ENCODE measurements at places on chromosomes 5 and 9.

DNA sequence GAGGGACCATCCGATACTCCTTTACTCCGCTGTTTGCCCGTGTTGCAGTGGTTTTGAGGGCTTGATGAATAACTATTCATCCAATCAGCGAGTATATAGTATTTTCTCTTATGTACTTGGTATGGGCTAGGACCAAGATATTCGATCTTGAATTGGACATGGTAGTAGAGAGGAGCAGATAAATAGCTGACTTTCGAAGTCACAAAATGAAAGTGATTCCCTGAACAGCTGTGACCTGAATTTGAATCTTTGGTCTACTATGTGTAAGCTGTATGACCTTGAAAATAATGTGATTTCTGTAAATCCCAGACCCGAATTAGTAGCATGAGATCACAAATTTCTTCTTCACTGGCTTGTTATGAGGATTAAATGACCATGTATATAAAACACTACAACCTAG, 134.4 kb downstream of the TUSC1 start:
- no peak for DNase-seq

- DNase-seq: no peak
Measured at GRCh38 chr5:67543720-67544270, 347.2 kb upstream of the CD180 start.

- DNase-seq: no peak
Measured at GRCh38 chr5:99543841-99544240, 615.0 kb upstream of the CHD1 start.

- no peak for DNase-seq
Measured at GRCh38 chr5:14261856-14262611, 118.9 kb downstream of the TRIO start.

DNA sequence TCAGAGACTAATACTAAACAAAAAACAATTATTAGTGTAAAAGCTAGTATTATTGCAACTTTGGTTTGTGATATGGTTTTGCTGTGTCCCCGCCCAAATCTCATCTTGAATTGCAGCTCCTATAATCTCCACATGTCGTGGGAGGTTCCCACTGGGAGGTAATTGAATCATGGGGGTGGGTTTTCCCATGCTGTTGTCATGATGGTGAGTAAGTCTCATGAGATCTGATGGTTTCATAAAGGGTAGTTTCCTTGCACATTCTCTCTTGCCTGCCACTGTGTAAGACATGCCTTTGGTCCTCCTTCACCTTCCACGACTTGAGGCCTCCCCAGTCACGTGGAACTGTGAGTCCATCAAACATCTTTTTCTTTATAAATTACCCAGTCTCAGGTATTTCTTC, 325.9 kb upstream of the DAB2 start:
- no peak for DNase-seq

DNA sequence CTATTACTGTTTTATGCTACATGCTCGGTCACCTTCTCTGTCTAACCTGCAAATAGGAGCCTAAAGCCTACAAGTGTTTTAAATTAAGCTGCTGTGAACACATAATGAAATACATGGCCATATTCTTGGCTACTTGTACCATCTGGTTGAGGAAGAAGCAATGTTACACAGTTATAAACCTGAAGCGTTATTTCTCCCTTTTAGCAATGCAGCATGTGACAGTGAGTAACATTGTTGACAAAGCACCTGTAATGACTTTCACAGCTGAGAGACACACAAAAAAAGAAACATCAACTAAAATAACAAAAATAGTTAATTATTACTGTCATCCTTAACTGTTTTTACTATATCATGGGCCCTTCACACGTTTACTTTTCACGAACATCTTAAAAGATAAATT, 146.9 kb downstream of the RORB start:
- DNase-seq: no peak

DNA sequence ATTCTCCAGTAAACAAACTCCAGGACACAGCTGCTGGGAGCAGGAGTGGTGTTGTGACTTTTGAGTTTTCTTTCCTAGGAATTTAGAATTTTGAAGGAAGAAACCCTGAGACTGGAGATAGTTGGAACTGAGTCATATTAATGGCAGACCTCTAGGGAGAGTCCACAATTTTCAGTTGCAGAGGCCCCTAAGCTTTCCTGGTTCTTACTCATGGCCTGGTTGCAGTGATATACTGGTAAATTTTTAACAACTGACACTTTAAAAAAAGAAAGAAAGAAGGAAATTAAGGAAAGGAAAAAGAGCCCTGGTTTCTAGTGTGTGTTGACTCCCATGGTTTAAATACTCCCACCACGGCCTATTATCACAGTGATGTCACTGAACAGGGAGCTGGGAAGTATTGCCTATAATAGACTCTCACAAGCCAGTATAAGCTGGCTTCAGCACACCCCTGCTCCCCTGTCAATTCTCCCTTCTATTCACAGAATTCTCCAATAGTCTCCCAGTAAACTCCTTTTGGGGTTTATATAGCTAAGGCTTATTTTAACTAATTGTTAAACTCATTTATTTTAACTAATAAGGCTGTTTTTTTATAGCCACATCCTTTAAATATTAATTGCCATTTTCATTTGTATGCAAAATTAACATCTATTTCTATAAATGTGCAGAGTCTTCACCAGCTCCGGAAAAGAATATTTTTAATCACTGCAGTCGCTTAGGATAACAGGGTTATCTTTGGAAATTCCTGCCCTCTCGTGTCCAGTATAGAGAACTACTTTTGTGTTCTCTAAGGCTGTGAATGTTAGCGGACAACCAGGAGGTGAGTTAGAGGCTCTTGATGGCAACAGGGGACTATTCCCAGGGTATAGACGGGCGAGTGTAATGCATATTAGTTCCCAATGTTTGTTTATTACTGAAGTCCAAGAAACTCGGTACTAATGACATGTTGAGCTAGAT, 59.7 kb downstream of the GGTA1 start:
- no peak for DNase-seq

DNA sequence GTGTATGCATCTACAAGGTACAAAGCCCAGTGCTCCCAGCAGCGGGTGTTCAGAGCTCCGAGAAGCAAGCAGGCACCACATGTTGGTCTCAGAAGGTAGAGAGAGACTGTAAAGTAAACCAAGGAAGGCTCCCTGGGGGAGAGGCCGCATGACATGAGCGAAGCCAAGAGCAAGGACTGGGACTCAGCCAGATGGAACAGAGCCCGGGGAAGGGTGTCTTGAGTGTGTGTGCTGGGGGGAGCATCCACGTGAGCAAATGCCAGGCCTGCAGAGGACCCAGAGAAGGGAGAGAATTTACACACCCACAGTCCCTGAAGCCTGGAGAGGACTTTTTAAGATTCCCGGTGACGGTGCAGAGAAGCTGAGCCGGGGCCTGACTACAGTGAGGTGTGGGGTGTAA, 15.2 kb upstream of the KCNIP1 start:
- DNase-seq: no peak

DNA sequence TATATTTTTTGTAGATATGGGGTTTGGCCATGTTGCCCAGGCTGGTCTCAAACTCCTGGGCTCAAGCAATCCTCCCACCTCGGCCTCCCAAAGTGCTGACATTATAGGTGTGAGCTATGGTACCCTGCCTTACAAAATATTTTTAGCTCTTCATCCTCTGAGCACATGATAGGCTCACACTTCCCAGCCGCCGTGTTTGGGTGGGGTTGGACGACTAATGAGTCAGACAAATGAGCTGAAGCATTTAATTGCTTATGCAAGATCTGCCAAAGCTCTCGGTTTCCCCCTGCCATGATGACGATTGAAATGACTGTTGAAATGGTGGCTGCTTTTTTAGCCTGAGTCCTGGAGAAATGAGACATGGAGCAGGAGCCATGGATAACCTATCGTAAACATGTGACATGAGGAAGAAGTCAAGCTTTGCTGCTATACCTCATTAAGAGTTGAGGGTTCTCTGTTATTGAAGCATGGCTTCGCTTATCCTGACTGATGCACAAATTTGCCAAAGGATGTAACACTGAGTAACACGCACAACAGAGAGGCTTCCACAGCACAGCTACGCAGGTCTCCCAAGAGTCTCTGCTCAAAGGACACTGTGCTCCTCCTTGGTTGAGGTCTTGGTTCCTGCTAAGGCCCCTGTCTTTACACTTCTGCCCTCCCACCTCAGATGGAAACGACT, 48.2 kb upstream of the GFPT2 start:
- no peak for DNase-seq

- DNase-seq: no peak
Measured at GRCh38 chr5:80117446-80117845, 82.3 kb downstream of the THBS4 start.

DNA sequence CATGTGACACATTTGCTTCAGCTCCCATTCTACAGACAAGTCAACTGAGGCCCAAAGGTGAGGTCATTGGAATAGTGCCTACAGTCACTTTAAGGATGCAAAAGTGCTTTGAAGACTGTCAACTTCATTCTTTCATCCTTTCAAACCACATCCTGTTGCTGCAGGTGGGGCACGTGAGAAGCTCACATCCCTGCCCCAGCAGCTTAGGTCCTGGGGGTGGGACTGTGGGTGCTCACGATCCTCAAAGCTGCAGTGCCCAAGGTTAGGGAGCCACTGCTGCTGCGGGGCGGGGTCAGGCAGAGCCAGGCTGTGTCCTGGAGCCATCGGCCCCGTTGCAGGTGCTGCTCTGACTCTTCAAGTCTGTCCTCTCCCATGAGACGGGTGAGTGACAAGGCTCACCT, 57.9 kb upstream of the IER5L start:
- DNase-seq: peak; percentile 24

GRCh38 chr5:108798513-108799265, 51.0 kb downstream of the FER start:
- no peak for DNase-seq

GRCh38 chr5:34663771-34664496, 7.8 kb downstream of the RAI14 start:
- DNase-seq: no peak

GRCh38 chr9:68964102-68964541, 49.8 kb downstream of the PRKACG start:
- DNase-seq: no peak

- peak; percentile 52 for DNase-seq
Measured at GRCh38 chr9:126558051-126558665, 55.6 kb upstream of the LMX1B start.

DNA sequence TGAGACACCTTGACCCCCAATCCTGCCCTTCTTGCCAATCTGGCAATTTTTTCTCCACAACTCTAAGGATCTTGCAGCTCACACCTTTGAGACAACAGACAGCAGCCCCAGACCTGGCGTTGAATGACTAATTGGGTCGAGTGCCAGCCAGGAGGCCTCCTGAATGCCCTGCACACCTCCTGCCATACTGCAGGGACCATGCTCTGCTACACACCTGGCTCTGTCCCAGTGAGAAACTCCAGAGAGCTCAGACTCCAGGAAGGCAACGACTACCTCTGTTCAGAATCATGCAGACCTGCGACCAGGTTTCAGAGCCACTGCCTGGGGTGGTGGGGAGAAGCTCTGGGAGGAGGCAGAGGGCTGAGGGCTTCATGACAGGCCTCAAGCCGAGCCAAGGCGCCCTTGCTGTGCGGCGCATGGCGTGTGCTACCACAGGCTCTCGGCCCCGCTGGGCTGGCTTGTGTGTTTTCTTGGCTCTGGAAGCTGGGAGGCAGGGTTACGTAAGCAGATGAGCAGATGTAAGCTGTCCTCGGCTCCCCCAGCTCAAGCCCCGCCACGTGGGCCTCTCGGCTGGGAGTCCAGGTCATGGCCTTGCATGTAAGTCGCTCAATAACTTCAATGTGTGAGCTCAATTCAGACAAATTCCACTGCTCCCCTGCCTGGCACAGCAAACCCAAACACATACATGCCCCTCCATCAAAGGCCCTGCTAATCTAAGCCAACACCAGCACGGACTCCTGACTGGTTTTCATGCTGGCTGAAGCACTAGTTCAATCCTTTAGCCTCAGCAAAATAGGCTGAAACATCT, 27.5 kb downstream of the B4GALT1 start:
- peak; percentile 87 for DNase-seq
